Activated CD4-positive, alpha-beta T cell treated with anti-CD3 and anti-CD28 coated beads for 48 hours (primary cell): ENCODE measurements at places on chromosomes 1 and 21.

DNA sequence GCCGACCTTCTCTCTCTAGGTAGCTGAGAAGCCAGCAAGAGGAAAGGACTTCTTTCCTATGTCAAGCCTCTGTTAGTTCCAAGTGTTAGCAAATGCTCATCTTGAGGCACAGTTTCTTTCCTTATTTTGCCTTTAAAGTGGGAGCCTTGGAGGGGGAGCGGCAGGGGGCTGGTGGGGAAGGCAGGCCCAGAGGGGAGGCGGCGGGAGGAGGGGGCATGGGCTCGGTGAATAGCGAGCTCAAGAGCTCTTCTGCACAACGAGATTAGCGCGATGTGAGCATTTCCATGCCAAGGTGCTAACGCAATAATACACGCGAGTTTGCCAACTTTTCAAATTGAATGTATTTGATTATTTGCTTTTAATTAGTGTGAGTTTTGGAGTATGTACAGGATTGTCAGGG, 372.6 kb downstream of the RPS6KC1 start:
- no peak for DNase-seq

- no peak for DNase-seq
Measured at GRCh38 chr1:64569411-64569810, 99.5 kb downstream of the CACHD1 start.

DNA sequence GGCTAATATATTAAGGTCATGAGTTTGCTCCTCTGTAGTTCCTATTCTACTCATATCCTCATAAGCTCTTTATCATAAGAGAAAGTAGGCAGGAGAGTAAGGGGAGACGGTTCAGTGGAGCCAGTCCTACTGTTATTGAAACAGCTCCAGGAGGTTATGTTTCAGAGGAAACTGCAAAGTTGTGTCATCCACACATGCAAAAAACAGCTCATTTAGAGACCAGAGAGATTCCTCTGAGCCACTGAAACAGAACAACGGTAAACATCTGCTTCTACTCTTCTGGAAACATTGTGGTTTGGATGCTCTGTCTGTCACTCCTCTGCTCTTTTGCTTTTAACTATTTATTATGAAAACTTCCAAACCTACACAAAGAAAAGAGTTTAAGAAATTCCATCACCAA, 66.3 kb upstream of the PPP2R5A start:
- DNase-seq, result peak; percentile 29

GRCh38 chr1:1609822-1610485, 5.3 kb upstream of the MIB2 start:
- DNase-seq, result no peak

- no peak for DNase-seq
Measured at GRCh38 chr1:230149751-230150584, 82.9 kb downstream of the GALNT2 start.

DNA sequence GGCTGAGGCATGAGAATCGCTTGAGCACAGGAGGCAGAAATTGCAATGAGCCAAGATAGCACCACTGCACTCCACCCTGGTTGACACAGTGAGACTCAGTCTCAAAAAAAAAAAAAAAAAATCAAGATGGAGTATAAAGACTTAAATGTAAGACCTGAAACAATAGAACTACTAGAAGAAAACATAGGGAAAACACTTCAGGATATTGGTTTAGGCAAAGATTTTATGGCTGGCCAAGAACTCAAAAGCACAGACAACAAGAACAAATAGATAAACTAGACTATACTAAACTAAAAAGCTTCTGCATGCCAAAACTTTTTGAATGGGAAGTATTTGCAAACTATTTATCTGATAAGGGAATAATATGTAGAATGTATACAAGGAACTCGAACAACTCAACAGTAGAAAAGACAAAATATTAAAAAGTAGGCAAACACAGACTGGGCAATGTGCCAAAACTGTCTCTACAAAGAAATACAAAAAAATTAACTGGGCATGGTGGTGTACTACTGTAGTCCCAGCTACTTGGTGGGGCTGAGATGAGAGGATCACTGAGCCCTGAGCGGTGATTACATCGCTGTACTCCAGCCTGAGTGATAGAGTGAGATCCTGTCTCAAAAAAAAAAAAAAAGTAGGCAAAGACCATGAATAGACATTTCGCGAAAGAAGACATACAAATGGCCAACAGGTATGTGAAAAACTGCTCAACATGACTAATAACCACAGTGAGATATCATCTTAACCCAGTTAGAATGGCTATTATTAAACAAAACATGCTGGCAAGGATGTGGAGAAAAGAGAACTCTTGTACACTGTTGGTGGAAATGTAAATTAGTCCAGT, 25.3 kb downstream of the DTL start:
- no peak for DNase-seq

- no peak for DNase-seq
Measured at GRCh38 chr21:43721206-43721605, 2.3 kb downstream of the PDXK start.

DNA sequence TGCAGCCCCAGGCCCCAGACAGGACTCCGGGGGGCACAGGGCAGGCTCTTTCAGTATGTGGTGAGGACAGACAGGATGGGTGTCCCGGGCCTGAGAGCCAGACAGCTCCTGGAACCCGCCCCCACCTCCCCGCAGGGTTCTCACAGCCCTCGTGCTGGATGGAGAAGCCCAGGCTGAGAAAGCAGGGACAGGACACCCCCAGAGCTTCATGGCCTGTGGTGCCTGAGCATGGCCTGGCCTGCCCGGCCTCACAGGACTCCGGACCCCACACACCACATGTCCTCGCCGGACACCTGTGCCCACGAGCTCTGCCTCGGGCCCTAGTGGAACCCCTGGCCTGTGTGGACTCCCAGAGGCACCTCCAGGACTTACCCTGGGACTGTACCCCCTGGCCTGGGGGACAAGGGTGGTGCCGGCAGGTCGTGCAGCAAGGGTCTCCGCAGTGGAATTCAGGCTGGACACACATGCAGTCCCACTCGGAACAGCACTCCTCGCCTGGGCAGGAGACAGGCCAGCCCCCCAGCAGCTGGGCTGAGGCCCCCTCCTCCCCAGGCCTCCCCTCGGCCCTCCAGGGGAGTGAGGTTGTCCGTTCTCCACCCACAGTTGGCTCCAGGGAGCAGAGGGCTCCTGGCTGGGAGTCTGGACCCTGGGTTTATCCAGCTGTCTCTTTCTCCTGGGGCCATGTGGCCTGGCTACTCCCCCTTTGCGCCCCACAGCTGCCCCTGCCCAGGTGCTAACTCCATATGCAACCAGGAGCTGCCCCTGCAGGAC, 1.2 kb downstream of the TNFRSF18 start:
- peak; percentile 23 for DNase-seq

- DNase-seq, result no peak
Measured at GRCh38 chr1:13786541-13786940, 86.6 kb downstream of the PRDM2 start.

GRCh38 chr1:205597691-205598314, 34.0 kb downstream of the ELK4 start:
- no peak for DNase-seq
